ENCODE measurements at places on chromosomes 12 and 14.

DNA sequence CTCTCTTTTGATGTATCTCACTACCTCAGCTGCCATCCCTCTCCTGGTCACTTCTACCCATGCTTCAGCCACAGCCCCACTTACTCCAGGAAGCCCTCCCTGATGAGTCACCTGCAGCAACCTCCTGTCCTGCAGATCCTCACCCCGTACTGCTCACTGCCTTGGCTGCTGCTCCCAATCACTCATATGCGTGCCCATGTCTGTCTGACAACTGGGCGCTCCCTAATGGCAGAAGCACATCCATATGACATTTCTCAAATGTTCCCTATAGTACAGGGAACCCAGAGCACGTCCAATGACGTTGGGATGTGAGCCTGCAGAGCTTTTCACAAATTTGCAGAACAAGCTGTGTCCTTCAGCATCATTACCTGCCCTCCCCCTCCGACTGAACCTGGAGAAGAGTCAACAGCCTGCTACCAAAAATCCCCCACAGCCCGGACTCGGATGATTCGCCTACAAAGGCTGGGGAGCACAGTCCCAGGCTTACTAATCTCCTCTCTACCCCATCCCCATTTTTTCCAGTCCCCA lies 90.0 kb downstream of the SINHCAF start:
- no peak for DNase-seq

- no peak for DNase-seq
Observed at GRCh38 chr12:115749071-115749841, 528.2 kb downstream of the MED13L start.

DNA sequence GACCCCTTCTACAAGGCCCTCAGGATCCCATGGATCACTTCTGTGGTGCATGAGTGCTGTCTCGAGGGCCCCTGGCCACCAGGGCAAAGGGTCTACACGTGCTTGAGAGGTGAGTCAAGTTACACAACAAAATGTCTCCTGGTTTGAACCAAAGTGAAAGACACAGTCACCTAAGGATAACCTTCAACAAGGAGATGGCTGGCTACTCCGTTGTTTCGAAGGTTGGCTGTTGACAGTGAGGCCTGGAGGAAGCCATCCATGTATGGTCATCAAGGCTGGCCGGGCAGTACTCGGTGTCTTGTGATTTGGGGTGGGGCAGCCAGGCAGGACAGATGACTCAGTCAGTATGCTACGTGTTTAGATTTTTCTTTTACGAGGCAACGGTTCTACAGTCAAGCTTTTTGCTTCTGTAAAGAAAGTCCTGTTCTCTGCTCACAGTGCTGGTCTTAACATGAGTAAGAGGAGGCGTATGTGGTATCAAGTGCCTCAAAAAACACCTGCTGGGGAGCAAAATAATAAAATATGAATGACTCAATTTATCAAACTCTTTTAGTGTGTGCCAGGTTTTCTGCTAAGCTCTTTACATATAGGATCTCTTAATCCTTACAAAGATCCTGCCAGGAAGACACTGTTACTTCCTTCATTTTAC lies 18.0 kb upstream of the NT5DC3 start:
- DNase-seq = no peak

- DNase-seq = no peak
Observed at GRCh38 chr12:25585662-25586061, 32.6 kb upstream of the LMNTD1 start.

GRCh38 chr12:10068644-10069043 lies 30.1 kb downstream of the CLEC1A start:
- DNase-seq = no peak

DNA sequence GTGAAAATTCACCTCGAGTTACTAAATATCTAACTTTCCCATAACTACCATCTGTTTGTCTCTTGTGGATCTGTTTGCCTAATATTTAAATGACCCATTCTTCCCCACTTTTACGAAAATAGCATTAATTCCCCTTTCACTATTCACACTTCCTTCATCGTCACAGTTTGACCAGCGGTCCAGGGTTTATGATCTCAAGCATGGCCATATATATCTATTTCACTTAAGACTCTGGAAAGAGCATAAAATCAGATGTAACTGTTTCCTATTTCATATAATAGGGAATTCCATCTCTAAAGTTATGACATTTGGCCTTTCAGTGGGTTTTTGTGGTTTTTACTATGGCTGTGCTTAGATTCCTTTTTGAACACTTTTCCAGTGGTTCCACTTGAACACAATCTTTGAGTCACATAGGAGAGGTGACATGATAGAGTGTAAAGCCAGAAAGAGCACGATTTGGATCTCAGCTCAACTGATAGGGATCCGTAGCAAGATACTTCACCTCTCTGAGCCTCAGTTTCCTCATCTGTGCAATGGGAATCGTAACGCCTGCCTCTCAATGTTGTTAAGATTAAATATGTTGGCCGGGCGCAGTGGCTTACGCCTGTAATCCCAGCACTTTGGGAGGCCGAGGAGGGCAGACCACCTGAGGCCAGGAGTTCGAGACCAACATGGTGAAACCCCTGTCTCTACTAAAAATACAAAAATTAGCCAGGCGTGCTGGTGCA lies 754 bp upstream of the BCL2L14 start:
- DNase-seq = no peak

- DNase-seq = no peak
Observed at GRCh38 chr14:95068080-95068479, 89.2 kb downstream of the DICER1 start.

DNA sequence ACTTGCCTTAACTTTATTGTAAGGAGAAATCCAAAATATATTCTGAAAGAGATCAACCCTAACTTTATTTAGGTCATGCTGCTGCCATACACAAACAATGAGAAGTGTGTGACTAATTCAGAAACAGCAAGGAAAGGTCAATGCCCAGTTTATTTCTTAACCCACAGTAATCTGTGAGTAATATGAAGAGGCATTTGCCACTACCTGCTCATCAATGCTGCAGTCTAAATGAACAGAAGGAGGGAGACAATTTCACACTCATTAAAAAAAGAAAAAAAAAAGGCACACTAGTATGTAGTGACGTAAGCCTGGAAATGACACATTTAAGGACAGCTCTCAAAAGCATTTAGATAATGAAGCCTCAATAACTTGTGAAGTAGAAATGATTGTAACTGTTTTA lies 90.5 kb upstream of the FOXN3 start:
- no peak for DNase-seq

DNA sequence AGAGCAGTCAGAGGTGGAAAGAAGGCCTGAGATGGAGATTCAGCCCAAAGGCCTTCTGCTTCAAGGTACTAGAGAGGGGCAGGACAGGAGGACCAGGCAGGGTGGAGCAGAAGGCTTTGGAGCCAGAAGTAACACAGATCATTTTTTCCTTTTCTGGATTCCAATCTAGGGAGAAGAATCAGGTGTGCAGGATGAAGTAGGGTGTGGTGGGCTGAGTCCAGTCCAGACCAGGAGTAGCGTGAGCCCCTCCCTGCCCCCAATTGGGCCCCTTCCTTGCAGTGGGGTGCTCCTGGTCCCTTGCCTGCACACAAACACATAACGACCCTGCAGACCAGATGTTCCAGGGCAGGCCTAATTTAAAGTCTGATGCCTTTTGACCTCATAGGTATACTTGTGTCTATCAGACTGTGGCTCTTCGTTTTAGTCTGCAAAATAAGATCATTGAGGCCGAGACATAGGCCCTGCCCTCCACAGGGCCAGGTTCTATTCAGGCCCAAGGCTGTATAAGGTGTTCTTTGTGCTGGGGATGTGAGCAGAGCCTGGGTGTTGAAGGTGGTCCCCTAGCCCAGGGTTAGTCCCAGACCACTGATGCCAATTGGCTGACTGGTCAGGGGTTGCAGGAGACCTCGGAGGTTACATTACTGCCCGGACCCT lies 1.0 kb upstream of the NYNRIN start:
- no peak for DNase-seq

- no peak for DNase-seq
Observed at GRCh38 chr12:99170037-99170436, 477.5 kb upstream of the GARIN6 start.

DNA sequence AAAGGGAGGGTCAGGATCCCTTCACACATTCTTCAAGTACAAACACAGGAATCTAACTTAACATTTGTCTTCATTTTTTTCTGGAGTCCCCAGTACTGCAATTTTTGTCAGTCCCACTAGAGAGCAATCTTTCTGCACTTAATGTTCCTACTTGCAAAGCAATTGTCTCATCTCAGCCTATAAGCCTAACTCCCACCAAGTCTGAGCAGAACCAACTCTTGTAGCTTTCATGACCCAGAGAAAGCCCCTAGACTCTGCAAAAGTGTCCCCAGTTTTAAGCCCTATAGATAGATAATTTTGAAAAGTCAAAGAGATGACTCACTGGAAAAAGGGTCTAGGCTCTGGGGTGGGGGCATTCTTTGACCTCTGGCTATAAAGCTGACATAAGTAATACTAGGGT lies 1.8 kb upstream of the ZBTB39 start:
- DNase-seq = peak; percentile 65

GRCh38 chr12:88273875-88274274 lies 131.8 kb downstream of the TMTC3 start:
- no peak for DNase-seq

DNA sequence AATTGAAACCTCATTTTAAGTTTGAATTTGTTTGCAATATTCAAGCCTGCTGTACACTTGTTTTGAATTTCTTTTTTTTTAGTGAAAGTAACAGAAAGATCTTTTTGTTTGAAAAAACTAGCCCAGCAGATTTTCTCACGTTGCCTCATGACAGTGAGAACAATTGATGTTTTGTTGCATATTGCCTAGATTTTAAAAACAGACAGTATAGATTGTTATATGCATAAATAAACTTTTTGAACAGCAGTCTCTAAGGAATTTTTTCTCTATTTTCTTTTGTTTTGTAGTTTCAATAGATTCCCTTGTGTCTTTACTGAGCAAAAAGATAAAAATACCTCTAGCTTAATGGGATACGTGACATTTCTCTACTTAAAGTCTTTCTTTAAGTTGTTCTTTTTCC lies 15.4 kb downstream of the OR6C6 start:
- DNase-seq = no peak

DNA sequence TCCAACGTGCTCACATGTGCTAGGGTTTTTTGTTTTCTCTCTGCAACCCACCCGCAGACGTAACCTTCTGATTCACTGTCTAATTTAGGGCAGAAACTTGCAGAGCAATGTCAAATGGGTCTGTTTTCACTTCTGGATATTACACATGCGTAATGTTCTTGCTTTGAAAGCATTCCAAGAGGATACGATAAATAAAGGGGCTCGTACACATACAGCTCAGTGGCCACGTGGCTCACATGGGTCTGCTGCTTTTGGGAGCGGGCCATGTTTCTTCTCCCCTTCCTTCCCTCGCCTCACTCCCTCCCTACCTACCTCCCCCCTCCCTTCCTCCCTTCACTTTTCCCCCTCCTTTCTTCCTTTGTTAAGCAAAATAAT lies 23.4 kb downstream of the CACNA1C start:
- no peak for DNase-seq

- DNase-seq = no peak
Observed at GRCh38 chr12:75838309-75838708, 193.3 kb downstream of the PHLDA1 start.

DNA sequence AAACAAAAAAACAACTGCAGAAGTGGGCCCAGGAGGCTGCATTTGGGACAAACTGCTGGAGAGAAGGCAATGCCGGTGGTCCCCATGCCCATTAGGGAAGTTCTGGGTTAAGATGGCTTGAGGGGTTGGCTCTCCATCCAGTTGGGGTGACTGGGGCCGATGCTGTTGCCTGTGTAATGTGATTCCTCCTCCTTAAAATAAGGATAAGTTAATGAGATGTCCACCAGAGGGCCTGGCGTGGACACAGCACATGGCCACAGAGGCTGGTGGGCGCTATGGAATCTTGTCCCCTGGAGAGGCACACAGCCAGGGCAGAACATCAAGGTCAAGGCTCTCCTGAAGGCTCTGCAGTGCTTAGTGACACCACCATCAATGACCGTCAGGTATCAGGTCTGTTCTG lies 1.0 kb upstream of the TESC start:
- DNase-seq = peak; percentile 40

- DNase-seq = no peak
Observed at GRCh38 chr12:131383291-131383690, 327.6 kb upstream of the SFSWAP start.

DNA sequence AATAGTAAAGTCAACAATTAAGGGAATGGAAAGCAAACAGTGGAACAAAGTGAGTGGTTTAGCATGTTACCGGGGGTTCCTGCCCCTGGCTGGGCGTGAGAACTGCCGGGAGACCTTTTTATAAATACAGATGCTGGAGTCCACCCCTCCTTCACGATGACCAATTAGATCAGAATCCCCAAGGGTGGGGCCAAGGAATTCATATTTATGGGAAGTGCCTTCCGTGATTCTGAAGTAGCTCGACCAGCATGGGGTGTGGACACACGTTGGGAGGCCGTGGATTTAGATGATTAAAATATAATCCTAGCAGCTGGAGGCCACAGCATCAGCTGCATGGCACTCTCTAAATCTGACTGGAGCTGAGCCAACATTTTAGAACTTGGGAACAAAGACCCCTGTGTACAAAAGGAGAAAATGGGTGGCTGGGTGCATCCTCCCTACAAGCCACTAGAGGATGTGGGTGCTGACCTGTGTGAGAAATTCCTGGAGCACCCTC lies 87.9 kb downstream of the SRRM4 start:
- DNase-seq = no peak

Data from hematopoietic multipotent progenitor cell treated with erythropoietin and hydrocortisone succinate and interleukin-3 and kit ligand, for 15 days (in vitro differentiated cells).